Activated CD4-positive, alpha-beta T cell treated with anti-CD3 and anti-CD28 coated beads, Interleukin-2, amount 50 U/mL, for 48 hours (primary cell): ENCODE measurements at places on chromosomes 7 and 10.

GRCh38 chr10:76974017-76974691 lies 663.5 kb downstream of the KCNMA1 start:
- no peak for DNase-seq

DNA sequence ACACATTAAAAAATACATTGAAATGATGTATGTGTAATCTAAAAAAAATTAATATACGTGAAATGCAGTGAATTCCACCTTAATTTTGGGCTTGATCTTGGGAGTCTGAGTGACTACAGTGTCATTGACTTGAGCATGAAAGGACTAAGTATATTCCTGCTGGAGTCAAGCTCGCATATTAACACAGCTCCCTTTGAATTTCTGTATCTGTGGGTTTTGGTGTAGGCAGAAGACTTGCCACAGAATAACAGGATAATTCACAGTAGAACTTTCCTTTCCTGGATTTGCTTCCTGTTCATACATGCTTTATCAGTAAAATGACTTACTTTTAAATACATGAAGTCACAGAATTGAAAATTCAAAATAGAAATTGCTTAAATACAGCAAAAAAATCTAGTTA lies 55.3 kb downstream of the PPP1R9A start:
- no peak for DNase-seq

DNA sequence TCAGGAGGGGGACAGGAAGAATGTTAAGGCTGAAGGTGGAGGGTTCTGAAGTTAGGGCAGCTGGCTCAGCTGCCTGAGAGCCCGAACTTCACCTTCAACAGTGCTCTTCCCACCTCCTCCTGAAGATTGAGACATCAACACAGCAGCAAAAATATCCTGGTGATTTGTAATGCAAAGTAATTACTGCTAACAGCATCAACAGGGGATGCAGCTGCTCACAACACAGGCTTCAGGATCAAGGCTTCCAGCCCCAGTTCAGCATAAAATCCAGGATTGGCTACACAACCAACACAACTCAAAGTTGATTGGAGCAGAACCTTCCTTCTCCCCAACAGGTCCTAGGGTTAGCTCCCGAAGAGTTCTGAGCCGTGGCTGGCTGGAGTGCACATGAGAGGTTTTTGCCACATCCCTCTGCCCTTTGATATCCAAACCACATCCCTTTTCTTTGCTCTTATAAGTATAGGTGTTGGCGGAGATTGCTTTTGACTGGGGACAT lies 242.4 kb downstream of the KIAA1217 start:
- DNase-seq: no peak

- no peak for DNase-seq
Measured at GRCh38 chr10:42888504-42889095, 106.0 kb downstream of the BMS1 start.

GRCh38 chr7:28643188-28643569 lies 230.9 kb downstream of the CREB5 start:
- DNase-seq: no peak

- no peak for DNase-seq
Measured at GRCh38 chr10:18767981-18768380, 108.8 kb downstream of the ARL5B start.

DNA sequence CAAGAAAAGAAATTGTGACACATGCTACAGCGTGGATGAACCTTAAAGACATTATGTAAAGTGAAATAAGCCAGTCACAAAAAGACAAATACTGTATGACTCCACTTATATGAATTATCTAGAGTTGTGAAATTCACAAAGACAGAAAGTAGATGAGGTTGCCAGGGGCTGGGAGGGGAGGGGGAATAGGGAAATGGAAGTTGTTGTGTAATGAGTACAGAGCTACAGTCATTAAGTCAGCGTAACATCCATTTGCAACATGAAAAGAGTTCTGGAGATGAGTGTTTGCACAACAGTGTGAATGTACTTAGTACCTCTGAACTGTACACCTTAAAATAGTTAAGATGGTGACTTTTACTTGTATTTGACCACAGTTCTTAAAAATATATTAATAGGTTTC lies 112.1 kb upstream of the CDK1 start:
- peak; percentile 30 for DNase-seq

- DNase-seq: no peak
Measured at GRCh38 chr10:95288303-95288702, 2.5 kb downstream of the PDLIM1 start.

DNA sequence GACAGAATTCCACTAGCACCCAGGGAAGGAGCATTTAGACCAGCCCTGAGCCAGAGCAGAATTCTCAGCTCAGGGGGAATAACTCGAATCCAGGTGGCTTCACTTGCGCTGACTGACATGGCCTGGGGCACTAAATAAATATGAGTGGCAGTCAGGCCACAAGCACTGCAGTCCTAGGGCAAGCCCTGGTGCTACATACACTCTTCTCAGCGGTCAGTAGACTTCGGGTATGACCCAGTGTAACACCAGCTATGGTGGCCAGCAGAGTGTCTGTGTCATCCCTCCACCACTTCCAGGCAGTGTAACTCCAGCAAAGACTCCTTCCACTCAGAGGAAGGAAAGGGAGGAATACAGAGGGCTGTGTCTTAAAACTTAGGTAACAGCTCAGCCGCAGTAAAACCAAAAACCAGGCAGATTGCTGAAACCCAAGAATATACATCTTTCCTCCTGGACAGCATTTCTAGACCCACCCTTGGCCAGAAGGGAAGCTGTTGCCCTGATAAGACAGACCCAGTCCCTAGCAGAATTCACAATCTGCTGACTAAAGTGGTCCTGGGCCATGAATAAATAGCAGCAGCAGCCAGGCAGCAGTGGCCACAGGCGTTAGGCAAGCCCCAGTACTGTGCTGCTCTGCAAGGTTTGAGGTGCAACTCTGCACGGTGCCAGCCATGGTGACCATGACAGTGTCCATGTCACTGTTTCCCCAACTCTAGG lies 77.0 kb downstream of the SNX13 start:
- DNase-seq: no peak

GRCh38 chr7:67729771-67730170 lies 733.1 kb downstream of the TYW1 start:
- no peak for DNase-seq
